ENCODE measurements at places on chromosomes 12 and 14.

- DNase-seq = no peak
These were observed 22.9 kb downstream of the IRF2BPL start for GRCh38 chr14:77005559-77005958.

- DNase-seq = no peak
These were observed 454.0 kb downstream of the FOXG1 start for GRCh38 chr14:29220566-29220965.

DNA sequence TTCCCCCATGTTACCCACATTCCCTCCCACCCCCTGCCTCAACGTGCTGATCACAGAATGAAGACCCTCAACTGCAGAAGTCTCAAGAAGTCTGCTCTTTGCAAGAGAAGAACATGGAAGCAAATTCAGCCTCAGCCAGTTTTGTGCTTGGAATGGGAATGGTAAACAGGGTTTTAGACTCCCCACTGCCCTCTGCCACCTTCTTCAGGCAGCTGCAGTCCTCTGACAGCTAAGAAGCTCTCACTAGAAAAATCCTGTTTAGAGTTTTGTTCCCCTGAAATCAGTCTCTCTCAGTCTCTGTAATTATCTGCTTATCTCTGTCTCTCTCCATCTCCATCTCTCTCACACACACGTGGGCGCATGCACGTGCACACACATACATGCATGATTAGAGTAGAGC lies 85.4 kb downstream of the CRACR2A start:
- DNase-seq = no peak

- no peak for DNase-seq
These were observed 2.1 kb downstream of the MSI1 start for GRCh38 chr12:120366845-120367232.

DNA sequence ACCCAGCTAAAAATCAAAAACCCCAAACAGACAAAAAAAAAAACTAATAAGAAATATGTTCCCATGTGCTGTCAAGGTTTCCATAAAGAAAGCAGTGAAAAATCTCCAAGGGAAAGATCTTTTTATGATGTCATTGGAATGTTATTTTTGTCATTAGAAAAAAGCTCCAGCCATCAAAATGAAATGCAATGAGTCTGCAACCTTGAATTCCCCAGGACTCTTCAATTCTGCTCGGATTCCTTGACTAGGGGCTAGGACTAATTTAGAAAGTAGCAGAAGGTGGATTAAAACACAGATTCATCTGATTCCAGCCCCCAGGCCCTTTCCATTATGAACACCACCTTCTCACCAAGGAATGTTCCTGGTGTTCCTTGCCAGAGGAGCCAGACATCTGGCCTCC lies 6.0 kb upstream of the PCNX1 start:
- no peak for DNase-seq

GRCh38 chr12:25412735-25413134 lies 140.3 kb downstream of the LMNTD1 start:
- no peak for DNase-seq

- DNase-seq = no peak
These were observed 3.6 kb downstream of the STX2 start for GRCh38 chr12:130835436-130835835.

DNA sequence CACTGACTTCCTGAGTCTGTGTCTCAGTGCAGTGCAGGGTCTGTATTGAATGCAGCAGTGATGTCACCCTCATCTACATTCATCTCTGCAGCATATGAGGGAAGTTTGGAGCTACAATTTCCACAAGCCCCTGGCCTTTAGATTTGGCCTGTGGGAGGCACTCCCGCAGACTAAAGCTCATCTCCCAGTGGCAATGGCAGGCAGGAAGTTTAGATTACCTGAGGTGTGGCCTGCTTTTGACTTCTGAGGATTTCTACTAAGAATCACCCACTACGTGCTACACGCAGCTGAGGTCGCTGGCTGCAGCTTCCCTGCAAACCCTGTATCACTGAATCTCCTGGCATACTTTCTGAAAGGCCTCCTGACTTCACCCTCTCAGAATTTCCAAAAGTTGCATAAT lies 202.2 kb upstream of the PRKD1 start:
- no peak for DNase-seq

- no peak for DNase-seq
These were observed 3.2 kb upstream of the VSIG10 start for GRCh38 chr12:118107011-118107410.

DNA sequence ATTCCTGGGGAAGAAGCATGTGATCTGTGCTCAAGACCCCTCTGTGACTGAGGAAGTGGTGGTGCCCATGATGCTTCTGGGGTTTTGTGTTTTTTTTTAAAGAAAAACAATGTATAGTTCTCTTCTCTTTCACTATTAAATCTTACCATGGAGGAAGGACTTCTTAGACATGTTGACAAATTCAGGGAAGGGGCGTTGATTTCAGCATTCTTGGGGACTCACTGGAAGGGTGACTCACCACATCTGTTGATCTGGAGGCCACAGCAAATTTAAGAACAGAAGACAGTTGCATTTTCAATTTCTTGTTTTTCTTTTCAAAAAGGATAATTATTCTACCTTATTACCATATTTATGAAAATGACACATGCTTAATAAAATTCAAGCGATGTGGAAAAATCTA lies 152.9 kb upstream of the RTL1 start:
- DNase-seq = no peak

DNA sequence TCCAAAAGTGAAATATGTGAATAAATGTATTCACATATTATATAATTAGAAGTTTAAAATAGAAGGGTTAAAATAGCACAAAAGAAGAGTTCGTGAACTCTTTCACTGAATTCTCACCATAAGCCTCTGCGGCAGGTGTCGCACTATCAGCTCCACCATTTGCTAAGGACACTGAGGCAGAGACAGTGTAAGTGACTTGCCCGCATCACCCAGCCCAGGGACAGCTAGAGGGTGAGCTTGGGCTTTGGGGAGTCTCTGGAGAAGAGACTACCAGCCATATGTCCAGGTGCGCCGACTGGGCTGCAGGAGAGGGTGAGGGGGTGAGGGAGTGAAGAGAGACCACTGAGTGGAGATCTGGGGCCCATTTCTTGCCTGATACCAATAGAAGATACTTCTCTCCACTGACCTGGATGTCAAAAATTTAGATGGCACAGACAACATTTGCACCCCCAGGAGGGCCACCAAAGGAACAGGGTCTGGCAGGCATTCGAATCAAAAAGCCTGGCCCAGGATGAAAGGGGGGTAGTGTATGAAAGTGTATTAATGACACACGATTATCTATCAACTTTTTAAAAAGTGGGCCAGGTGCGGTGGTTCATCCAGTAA lies 28.5 kb downstream of the FAIM2 start:
- DNase-seq = no peak

DNA sequence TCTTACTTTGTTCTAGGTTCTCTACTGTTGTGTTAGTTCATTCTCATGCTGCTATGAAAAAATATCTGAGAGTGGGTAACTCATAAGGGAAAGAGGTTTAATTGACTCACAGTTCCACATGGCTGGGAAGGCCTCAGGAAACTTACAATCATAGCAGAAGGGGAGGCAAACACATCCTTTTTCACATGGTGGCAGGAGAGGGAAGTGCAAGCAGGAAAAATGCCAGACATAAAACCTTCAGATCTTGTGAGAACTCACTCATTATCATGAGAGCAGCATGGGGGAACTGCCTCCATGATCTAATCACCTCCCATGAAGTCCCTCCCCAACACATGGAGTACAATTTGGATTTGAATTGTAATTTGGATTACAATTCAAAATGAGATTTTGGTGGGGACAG lies 69.6 kb downstream of the MGST1 start:
- no peak for DNase-seq

GRCh38 chr12:58563621-58564020 lies 356.7 kb downstream of the LRIG3 start:
- DNase-seq = no peak

DNA sequence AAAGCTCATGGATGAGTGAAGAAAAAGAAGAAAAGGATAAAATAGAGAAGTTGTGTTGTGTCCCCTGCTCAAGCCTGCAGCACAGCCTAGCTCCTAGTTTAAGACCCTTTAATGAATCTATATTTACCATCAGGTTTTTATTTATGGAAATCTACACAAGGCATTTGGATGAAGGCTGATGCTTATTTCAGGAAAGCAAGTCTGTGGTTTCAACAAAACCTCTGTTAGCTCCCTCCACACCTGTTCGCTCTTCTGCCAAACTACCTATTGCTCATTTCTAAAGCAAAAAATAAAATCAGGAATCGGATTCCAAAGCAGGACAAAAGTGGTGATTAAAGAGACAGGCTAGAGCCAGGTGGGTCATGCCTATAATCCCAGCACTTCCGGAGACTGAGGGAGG lies 18.9 kb upstream of the MAP3K9 start:
- no peak for DNase-seq

DNA sequence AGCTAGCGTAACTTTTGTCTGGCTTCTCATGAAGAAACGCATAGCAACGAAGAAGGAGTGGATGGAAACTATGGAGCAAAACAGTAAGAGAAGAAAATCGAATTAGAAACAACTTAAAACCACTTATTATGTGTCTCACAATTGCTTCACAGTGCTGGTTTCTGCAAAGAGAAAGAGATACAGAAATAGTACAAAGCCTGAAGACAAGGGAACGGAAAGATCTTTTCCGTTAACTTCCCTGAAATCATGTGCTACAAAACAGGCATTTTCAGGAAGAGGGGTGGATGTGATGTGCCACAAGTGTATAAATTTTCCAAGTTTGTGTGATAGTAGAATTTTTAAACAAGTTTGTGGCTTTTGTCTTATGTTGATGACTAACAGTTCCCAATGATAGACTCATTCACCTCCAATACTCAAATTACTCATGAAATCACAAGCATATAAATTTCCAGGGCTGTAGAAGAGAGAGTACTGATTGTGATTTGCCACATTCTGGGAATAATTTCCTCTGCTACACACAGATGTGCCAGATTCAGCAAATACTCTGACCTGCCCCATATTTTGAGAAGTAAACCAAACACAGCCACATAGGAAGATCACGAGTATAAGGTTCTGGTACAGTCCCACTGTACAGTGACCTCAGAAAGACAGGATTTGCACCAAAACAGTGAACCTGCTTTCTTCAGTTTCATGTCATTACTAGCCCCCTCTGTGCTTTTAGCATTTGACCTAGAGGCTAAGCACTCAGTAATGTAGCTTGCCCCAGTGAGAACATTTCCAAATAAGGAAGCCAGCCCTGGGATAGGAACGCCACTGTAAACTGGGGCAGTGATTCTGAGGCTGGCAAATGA lies 41.4 kb upstream of the PPFIA2 start:
- no peak for DNase-seq

GRCh38 chr14:26526137-26526536 lies 71.7 kb downstream of the NOVA1 start:
- DNase-seq = peak; percentile 55

DNA sequence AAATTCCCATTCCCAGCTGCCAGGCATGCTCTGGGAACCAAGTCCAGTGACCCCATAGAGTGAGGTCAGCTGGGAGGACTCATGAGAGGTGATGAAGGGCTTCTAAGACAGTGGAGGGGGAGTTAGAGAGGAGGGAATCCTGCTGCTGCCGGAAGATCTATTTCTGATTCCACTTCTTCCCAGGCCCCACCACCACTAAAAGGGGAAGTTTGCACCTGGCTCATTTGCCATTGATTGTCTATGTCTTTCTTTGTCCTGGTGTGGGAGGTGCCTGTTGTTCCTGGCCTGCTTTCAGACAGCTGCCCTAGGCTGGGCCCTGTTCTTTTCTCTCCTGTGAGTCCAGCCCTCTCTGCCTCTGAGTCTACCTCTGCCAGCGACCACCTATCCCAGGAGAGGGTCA lies 3.0 kb upstream of the KRT6A start:
- DNase-seq = no peak

GRCh38 chr14:67365476-67365875 lies 5.3 kb downstream of the EIF2S1 start:
- no peak for DNase-seq

GRCh38 chr14:104969741-104970230 lies 8.4 kb downstream of the AHNAK2 start:
- no peak for DNase-seq

GRCh38 chr12:94133964-94134795 lies 14.2 kb upstream of the PLXNC1 start:
- DNase-seq = peak; percentile 65

DNA sequence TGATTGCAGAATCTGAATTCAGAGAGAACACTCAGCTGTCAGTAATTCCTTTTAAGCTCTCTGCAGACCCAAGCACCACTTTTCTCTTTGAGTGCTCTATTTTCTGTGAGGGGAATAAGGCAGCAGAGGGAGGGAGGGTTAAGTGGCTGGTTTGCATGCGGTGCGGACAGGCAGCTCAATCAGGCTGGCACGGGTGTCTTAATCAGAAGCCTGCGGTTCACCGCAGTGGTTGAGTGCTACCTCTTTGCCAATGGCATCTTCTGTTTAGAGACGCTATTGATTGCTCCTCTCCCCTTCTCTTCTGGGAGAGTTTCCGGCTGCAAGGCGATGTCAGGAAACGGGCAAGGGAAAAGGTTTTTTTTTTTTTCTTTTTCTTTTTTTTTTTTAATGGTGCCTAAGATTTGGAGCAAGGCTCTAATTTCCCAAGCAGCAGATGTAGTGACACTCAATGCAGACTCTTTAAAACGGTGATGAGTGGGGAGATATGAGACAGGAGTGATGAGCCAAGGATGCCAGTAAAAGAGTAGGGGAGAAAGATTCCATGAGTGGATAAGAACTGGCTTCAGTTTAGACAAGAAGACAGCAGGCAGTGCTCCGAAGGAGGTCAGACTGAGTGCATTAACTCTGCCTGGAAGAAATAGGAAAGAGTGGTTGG lies 533.7 kb upstream of the SEL1L start:
- DNase-seq = no peak

- DNase-seq = no peak
These were observed 213.4 kb downstream of the AKAP6 start for GRCh38 chr14:32542507-32542906.

GRCh38 chr12:48165089-48165981 lies 8.0 kb upstream of the ASB8 start:
- peak; percentile 55 for DNase-seq

DNA sequence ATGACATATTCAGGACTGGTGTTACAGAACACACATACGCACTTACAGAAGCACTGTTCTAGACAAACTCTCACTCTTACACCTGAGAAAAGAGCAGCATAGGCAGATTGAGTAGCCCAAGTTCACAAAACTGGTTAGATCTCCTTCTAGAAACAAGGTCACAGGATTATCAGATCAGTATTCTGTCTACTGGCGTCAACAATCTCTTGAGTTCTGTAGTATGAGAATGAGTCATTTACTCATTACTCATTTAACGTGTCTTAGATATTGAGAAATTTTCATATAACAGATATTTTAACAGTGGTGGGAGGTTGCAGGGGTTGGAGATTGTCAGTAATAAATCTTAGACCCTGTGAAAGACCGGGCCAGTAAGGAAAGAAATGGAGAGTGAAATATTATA lies 2.8 kb upstream of the TSPAN8 start:
- no peak for DNase-seq

GRCh38 chr14:58746701-58747100 lies 108.9 kb downstream of the DACT1 start:
- DNase-seq = no peak

- DNase-seq = no peak
These were observed at the start of gene TNFAIP2 for GRCh38 chr14:103122947-103123633. Gene TNFAIP2 (plus strand): TSS chr14:103123461. CDS start chr14:103126458, 2,997 bp downstream.
